ENCODE measurements at places on chromosomes 1 and 21.

DNA sequence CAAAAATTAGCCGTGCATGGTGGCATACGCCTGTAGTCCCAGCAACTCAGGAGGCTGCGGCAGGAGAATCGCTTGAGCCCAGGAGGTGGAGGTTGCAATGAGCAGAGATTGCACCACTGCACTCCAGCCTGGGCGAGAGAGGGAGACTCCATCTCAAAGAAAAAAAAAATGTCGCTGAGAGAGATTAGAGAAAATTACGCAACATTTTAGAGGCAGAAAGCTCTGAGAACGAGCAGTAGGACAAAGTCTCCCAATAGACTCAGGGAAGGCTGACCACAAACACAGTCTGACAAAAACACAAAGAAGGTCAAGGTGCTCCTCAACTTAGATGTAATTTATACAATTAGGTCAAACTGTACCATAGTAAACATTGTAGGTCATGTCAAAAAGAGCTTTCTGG is 367.6 kb upstream of the ZRANB2 start:
- no peak for DNase-seq

GRCh38 chr1:226360106-226360746 is 47.7 kb downstream of the PARP1 start:
- no peak for DNase-seq

- DNase-seq, result no peak
Observed at GRCh38 chr1:36085126-36085525, 1.2 kb downstream of the TEKT2 start.

GRCh38 chr1:111354584-111354983 is 63.9 kb downstream of the CHIA start:
- DNase-seq, result peak; percentile 19

- no peak for DNase-seq
Observed at GRCh38 chr1:102002057-102002456, 5.3 kb upstream of the OLFM3 start.

DNA sequence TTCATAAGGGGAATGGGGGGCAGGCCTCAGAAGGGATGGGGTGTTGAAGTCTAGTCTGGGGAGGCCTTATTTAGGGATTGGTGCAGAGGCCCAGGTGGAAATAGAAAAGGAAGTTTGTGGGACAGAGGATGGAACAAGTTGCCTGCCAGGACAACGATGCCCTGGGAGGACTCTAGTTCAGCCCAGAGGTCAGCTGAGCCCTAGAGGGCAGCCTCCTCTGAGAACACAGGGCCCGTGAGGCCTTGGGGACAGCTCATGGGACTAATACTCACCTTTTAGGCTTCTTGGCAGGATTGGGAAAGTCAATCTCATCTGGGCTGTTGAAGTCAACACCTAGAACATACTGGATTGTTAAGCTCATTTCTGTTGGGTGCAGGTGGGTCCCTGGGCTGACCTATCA is 43.0 kb downstream of the LHX4 start:
- DNase-seq, result no peak

DNA sequence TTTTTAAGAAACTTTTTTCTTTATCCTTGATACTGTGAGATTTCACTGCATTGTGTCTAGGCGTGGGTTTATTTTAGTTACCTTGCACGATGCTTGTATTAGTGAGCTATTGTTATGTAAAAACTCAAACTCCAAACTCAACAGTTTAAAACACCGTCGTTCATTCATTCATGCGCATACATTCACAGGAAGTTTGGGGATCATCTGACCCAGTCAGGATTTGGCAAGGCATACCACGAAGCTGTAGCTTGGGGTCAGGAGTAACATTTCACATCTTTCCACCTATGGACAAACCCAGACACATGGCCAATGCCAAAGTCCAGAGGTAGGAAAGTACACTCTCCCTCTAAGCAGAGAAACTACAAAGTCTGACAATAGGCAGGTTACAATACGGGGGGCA is 324.6 kb upstream of the CHRM3 start:
- no peak for DNase-seq

- no peak for DNase-seq
Observed at GRCh38 chr1:8871965-8872399, 6.5 kb downstream of the ENO1 start.

DNA sequence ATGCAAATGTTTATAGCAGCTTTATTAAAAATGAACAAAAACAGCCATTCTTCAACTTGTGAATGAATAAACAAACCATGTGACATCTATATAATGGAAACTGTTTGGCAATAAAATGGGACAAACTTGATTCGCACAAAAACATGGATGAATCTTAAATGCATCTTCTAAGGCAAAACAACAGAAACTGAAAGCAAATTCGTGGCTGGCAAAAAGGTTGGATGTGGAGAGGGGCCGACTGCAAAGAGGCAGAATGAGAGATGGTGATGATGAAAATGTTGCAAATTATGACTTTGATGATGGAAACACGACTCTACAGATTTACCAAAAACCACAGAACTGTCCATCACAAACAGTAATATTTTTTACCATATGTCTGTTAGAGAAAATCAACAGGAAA is 327.0 kb upstream of the NR5A2 start:
- DNase-seq, result no peak

DNA sequence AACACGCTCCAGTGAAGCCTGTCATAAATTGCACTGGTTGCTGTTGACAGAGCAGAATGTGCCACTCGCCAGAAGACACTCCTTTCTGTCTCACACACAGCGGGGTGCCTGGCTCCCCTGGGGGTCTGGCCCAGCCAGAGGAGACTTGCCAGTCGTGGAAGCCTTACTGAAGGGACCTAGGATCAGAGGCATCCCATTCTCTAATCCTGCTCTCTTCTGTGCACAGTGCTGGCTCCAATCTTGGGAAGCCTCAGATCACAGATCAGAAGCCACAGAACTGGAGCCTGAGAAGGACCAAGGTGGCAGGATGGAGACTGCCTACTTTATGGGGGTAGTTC is 1.4 kb downstream of the SLC9A1 start:
- DNase-seq, result no peak

DNA sequence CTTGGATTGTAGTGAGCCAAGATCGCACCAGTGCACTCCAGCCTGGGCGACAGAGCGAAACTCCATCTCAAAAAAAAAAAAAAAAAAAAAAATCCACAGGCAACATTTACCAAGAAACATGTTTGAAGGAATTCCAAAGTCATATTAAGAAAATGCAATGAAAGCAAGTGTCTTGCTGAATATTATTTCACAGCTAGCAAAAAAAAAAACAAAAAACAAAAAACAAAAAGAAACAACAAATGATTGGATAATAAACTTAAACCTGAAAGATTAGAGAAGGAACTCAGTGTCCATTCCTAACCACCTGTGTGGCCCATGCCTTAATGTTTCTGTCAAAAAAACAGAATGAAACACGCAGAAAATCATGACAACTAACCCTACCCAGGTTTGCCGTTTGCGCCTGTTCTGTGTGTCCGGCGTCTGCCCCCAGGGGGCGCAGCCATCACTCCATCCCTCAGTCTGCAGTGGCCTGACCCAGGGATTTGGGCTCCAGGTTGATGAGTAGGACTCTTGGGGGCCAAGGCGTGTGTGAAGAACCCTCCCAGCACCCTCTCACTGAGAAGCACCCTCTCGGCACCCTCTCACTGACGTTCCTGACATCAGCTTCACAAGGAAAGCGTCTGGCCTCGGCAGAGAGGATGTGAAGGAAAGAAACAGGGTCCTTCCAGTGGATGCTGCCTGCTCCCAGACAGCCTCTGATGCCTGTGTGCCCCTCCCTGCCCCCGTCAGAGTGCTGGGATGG is 19.2 kb upstream of the PTTG1IP start:
- DNase-seq, result peak; percentile 82

GRCh38 chr1:52907068-52907811 is 14.3 kb downstream of the ECHDC2 start:
- no peak for DNase-seq

- DNase-seq, result peak; percentile 59
Observed at GRCh38 chr1:156154317-156154749, 948 bp downstream of the SEMA4A start.

GRCh38 chr1:19203440-19203839 is 6.6 kb downstream of the UBR4 start:
- no peak for DNase-seq

GRCh38 chr1:169060919-169061639 is 45.4 kb upstream of the ATP1B1 start:
- DNase-seq, result no peak

- no peak for DNase-seq
Observed at GRCh38 chr1:184513421-184513820, 126.6 kb downstream of the C1orf21 start.
